ENCODE measurements at places on chromosomes 12 and 14.

DNA sequence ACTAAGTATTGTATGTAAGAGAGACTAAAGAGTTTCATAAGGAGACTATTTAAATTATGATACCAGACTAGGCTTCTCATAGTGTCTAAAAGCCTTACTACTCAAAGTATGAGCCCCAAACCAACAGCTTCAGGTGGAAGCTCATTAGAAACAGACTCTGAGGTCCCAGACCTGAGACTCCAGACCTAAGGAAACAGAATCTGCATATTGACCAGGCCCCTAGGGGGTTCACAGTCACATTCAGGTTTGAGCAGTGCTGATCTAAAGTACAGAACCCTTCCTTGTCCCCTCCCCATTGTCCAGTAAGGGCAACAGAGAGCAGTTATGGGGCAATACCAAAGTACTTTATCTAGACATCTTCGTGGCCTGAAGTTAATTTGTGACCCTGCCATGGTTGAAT lies 87.7 kb downstream of the SSPN start:
- no peak for DNase-seq

- DNase-seq = no peak
These were observed 24.4 kb upstream of the YARS2 start for GRCh38 chr12:32780071-32780470.

DNA sequence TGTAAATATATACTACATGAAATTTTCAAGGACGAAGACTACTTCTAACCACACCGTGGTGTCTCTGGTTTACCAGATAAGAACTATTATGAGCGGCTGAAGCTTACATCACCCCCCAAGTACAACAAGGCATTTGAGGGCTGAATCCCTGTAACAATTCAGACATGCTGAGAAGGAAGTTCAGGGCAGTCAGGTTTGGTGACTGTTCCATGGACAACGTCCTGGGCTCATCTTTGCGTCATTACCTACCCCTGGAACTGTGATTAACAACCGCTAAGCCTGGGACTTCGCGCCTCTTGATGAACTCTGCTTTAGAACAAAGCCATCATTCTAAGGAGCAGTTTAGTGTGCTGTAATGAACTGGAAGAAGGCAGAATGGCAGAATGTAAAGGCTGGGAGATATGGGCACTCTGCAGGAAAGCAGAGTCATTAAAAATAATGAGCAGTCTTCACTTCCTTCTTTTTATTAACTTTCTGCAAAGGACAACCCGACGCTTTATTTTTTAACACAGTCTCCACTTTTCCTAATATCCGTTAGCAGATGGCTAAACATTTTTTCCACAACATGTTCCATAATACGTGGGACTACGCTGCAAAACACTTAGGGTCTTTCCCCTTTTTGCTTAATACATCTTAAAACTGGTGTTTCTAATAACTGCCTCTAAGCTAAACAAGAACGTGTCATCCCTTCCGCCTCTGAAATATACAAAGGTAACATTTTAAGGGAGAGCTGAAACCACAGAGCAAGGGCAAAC lies 263.2 kb downstream of the ADAMTS20 start:
- no peak for DNase-seq

- no peak for DNase-seq
These were observed 72.4 kb upstream of the STAC3 start for GRCh38 chr12:57323416-57323815.

GRCh38 chr12:56776654-56777053 lies 13.5 kb downstream of the HSD17B6 start:
- DNase-seq = no peak

DNA sequence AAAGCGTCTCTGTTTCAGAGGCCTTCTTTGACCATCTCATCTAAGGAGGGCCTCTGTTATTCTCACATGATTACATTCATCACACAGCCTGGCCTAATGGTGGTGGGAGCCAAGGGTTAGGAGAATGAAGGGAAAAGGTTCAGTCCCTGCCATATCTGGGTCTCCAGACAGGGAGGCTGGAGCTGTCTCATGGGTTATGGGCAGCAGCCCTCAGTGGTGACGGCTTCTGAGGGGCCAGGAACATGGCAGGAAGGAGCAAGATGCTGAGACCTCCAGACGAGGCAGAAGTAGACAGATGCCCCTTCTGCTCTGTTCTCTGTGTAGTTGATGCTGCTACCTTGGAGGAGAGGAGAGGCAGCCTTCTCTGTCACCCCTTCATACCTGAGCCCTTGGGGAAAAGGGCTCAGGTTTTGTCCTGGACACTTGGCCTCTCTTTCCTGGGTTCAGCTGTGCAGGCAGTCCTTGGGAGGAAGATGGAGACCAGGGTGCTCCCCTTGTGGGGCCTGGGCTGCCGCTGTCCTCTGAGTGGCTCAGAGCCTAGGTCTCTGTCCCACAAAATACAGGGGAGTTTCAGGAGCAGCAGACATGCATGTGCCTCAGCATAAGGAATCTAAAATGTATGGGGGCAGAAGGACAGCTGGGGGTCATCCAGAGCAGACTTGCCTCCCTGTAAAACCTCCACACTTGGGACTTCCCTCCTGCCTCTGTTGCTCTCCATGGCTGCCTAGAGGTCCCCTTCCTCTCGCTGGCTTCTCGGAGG lies 3.6 kb downstream of the IFI27L2 start:
- DNase-seq = no peak

GRCh38 chr12:123886931-123887582 lies 85.6 kb downstream of the CCDC92 start:
- no peak for DNase-seq

DNA sequence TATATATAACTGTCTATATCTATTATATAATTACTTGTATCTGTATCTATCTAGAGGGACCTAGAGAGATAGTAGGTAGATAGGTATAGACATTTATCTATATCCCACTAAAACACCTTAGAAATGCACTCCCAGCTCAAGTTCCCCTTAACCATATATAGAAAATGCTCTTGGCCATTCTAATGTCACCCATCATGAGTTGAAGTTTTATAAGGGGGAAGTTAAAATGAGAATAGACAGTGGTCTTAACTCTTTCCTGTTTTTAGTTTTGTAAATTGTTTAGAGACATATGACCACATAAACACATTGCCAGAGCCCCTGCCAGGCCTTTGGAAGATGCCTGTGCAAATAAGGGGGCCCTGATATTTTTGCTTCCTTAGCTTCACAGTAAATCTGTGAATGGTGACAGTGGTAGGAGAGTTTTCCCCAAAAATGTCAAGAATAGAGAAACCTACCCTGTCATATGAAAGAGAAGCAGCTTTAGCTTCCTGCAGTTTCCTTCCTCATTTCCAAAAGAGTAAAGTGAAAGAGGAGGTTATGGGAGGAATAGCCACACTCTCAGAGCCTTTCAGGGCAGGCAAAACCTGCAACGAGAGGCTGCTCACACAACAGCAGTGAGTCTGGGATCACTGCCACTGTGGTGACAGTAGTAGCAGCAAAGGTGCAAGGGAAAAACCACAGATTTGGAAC lies 45.5 kb downstream of the MGST1 start:
- no peak for DNase-seq

GRCh38 chr14:71308671-71309070 lies 401.4 kb downstream of the PCNX1 start:
- no peak for DNase-seq

DNA sequence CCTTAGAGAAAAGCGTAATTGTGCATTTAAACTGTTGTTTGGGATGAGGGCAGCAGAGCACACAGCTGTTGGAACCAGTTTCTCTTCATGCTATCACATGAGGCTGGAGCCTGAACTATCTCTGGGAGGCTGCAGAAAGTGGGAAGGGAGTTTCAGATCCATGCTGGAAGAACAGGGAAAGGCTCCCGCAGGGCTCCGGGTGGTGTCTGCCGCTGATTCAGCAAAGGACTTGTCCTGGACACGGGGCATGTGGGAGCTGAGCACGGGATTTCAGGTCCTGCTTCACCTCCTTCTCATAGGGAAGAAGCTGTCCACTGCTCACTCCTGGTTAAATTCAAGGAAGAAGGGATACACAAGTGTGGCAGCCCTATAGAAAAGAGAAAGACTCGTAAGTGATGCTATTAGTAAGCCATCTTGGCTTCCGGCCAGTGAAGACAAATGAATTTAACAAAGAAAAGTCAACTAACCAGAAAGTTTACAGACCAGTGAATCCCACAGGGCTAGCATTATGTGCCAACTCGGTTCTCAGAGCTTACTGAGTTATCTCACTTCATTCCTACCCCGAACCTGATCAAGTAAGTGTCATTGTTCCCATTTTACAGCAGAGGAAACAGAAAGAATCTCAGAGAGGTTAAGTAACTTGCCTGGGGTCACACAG lies 6.7 kb upstream of the FZD10 start:
- DNase-seq = no peak

DNA sequence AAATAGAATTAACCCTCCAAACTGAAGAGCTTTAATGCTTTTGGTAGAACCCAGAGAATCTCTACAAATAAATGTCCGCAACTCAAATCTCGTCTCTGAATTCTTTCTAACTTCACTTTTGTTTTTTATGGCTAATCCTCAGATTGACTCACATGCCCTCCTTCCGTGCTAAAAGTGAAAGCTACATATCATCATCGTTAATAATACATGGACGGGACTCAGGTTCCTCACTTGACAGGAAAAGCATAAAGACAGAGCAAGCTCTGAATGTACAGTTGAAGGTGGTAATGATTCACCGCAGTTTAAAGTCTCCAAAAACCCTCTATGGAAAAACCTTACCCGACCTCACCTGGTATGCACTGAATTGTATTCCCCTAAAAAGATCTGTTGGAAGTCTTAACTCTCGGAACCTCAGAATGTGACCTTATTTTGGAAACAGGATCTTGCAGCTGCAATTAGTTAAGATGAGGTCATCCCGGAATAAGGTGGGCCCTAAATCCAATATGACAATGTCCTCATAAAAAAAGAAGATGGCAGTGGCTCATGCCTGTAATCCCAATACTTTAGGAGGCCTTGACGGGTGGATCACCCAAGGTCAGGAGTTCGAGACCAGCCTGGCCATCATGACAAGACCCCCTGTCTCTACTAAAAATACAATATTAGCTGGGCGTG lies 147.4 kb upstream of the FOXN3 start:
- no peak for DNase-seq

- no peak for DNase-seq
These were observed 11.0 kb downstream of the PTGER2 start for GRCh38 chr14:52325126-52325525.

GRCh38 chr12:91877022-91877421 lies 268.6 kb downstream of the BTG1 start:
- DNase-seq = peak; percentile 71

DNA sequence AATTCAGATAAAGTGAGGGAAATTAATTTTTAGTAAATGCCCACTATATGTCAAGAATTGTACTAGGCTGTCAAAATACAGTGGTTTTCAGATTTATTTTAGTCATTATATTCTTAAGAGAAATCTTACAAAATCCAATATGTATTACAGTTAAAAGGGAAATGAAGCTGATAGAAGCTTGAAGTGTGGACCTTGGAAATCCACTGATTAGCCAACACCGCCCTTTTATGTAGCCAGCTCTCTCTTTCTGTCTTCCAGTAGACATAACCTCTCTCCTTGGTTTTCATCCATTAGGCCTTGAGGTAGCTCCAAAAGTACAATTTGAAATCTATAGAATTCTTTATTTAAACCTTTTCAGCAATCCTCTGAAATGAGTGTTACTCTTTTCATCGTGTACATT lies 63.2 kb downstream of the USP15 start:
- DNase-seq = no peak

DNA sequence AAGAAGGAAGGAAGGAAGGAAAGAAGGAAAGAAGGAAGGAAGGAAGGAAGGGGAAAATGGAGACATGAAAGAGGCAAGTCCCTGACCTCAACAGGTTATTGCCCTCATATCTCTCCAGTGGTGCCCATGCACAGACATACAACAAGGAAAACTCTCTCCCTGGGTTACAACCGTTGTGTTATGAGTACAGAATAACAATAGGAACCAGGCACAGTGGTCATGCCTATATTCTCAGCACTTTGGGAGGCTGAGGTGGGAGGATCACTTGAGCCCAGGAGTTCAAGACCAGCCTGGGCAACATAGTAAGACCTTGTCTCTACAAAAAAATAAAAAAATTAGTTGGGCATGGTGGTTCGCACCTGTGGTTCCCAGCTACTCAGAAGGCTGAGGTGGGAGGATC lies 139.4 kb upstream of the HMGA2 start:
- no peak for DNase-seq

- no peak for DNase-seq
These were observed 4.8 kb downstream of the BCAT1 start for GRCh38 chr12:24943947-24944600.

GRCh38 chr12:129103231-129103630 lies 250.0 kb downstream of the GLT1D1 start:
- no peak for DNase-seq

GRCh38 chr14:42159138-42159537 lies 552.5 kb downstream of the LRFN5 start:
- no peak for DNase-seq

DNA sequence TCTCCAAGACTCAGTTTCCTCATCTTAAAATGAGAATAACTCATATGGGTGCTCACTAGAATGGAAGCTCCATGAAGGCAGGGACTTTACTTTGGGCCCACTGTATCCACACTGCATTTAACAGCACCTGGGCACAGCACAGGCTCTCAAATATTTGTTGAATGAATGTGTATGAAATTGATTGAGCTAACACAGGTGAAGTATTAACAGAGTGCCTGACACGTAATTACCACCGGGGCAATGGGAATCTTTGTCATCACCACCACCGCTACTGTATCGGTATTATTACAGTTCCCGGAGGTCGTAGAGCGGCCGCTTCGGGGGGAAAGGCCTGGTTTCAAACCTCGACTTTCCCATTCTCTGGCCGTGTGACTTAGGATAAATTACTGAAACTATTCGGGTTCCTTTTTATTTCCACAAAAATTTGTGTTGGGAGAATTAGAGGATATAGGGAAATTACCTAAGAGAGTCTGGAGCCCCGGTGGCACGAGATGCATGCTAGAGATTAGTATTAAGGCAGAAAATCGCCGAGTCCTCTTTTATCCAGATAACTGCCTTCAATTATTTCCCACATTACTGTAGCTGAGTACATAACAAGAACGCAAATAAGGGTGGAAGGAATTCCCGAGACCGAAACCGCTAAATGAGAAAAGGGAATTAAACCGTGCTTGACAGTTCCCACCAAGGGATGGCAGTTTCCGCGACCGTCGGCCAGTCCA lies 1.0 kb upstream of the RIC8B start:
- DNase-seq = peak; percentile 15

DNA sequence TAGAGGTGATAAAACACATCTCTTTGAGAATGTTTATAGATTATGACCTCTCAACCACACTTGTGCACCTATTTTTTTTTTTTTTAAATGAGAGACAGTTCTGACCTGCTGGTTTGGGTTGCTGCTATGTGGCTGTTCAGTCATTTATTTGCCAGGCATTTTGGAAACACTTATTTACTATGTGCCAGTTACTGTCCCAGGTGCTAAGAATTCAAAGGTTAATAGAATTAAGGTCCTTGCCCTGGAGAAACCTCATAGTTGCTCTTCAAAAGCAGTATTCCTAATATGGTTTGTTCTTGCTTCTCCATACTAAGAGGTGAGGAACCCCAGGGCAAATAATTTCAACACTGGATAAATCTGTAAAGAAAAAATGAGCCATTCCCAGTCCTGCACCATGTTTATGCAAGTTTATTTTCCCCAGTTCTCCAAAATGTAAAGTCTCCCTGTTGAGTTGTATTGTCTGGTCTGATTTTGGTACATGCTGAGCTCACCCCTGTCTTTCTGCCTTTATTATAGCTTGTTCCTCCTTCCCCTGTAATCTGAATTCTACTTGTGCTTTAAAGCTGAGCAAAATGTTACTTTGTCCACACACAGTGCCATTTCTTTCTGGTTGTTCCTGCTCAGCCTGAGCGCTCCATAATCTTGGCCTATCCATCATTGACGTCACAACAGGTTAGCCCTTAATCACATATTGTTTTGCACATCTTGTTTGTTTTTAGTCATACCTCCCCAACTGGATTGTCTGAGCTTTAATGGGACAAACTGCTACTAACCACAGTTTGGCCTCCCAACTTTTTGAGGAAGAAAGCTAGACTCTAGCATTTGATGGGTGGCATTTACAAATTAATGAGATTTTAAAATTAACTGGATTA lies 56.7 kb downstream of the SRGAP1 start:
- DNase-seq = no peak
